ENCODE measurements at places on chromosomes 1 and 21.

DNA sequence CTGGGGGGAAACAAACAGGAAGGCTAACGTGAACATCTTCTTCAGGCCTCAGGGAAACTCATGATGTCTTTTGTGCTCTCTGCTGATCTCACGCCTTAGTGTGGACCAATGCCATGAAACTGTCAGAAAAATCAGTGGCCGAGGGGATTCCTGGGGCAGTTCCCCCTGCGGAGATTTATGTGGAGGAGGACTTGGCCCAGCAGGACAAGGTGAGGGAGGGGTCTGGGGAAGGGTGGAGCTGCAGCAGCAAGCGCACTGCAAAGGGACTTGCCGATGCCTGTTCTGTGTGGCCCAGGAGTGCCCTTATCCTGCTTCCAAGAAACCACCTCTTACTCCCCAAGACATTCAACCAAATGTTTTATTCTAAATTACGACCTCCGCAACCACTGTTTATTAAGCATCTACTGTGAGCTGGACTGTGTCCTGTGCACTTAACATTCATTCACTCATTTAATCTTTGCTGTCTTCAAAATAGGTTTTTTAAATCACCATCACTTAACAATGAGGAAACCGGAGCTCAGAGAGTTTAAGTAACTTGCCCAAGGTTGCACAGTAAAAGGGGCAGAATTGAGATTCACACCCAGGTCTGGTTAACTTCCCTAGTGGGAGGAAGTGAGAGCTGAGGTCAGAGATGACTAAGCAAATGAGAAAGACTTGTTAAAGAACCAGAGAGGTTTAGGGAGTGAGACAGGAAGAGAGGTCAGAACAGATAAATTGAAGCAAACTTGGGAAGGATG, 49.7 kb downstream of the FHAD1 start:
- no peak for DNase-seq

DNA sequence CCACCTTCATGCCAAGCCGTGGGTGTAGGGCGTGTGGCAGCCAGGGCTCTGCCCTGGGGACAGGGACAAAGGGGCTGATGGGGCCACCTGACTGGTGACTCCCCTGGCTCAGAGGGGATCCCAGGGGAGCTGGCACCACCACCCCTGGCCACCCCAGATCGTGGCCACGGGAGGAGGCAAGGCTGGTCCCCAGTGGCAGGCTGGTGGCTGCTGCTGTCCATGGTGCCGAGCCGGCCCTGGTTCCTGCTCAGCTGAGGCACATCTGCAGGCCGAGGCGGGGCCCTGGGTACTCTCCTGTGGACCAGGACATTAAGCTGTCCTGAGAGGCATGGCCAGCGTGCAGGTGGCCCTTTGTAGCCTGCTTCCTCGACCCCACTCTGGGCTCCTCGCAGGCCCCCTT, 6.5 kb downstream of the PLCH2 start:
- DNase-seq, result no peak

DNA sequence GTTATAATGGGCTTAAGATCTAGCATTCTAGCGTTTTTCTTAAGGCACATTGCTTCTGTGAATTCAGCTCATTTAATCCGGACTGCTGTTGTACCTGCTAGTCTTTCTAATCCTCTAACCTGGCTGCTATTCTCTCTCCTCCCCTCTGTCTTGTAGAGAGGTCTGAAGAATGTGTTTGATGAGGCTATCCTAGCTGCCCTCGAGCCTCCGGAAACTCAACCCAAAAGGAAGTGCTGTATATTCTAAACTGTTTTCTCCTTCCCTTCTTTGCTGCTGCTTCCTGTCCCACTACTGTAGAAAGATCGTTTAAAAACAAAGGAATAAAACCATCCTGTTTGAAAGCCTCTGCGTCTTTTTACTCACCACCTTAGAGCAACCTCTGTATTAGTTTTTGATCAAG, 37.3 kb downstream of the CDC42 start:
- DNase-seq, result no peak

GRCh38 chr21:26060335-26061115, 110.0 kb downstream of the APP start:
- DNase-seq, result no peak

- DNase-seq, result no peak
Measured at GRCh38 chr21:39552856-39553255, 59.9 kb upstream of the B3GALT5 start.

DNA sequence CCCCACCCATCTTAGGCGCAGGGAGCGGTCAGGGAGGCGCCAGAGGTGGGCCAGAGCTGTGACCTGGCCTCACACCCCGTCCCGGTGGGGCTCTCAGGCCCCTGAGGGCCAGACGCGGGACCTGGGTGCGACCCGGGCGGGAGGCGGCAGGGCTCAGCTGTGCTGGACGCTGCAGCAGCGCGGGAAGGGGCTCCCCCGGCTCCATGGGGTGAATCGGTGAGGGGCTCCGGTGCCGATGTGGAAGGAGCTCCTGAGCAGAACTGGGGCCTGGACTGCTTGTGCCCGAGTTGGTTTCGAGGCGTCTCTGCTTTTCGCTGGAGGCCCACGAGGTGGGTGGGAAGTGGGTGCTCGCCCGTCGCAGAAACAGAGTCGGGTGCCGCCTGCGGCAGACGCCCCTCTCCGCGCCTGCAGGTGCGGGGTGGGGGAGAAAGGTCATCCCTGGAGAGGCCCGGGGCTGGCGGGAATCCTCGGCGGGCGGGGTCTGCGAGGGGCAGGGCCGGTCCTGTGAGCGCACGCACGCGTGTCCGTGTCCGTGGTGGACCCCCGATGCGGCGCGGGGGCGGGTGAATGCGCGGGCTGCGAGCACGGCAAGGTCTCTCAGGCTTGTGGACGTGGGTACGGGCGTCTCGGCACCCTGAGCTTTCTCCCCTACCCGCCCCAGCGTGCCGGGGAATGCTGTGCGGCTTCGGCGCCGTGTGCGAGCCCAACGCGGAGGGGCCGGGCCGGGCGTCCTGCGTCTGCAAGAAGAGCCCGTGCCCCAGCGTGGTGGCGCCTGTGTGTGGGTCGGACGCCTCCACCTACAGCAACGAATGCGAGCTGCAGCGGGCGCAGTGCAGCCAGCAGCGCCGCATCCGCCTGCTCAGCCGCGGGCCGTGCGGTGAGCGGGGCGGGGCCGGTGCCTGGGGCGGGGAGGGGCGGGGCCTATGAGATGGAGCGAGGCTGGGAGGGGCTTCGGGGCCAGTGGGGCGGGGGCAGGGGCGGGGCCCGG, 20.4 kb downstream of the AGRN start:
- DNase-seq, result peak; percentile 87

- no peak for DNase-seq
Measured at GRCh38 chr1:174158767-174159251, 511 bp upstream of the RABGAP1L start.

DNA sequence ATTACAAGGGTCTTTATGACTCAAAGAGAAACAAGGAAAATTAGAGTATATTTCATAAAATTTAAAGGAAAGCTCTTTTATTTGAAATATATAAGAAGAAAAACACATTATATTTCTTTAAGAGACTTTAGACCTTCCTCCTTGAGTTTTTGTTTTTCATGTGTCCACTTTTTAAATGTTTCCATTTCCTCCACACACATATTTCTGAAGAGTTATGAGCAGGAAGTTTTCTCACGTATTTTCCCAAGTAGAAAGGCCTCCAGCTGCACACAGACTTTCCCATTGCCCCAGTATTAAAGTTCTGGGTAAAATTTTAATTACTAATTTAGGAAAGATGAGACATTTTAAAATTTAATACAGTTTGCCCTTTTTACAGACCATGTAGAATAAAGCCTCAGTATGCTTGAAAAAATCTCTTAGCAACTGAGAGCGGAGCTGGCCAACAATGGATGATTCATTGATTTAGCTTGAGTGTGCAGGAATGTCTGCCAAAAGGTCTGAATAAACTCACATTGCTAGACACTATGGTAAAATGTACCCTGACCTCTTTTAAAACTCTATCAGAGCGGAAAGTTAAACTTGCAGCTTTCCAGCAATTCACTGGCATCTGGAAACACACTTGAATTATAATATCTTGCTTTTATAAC, 57.9 kb downstream of the DDAH1 start:
- DNase-seq, result no peak

- DNase-seq, result no peak
Measured at GRCh38 chr1:115755456-115756370, 12.8 kb downstream of the CASQ2 start.

DNA sequence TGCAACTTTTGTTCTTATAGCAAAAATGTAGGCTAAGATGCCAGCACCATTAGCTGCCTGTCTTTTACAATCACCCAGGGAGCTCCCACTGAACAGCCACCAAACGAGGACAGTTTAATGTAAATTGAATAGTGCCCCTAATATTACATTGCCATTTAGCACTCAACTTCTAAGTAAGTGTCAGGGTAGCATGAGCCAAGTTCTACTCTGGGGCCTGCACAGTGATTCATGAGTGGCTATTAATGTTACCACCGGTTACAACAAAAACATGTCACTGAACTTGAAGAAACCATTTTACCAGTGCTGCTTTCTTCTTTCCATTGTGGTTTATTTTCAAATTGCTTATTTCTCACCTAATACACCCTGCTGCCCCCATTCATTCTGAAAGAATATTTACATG, 295.6 kb upstream of the RRP15 start:
- no peak for DNase-seq

- DNase-seq, result no peak
Measured at GRCh38 chr1:55582084-55582483, 366.9 kb upstream of the USP24 start.

DNA sequence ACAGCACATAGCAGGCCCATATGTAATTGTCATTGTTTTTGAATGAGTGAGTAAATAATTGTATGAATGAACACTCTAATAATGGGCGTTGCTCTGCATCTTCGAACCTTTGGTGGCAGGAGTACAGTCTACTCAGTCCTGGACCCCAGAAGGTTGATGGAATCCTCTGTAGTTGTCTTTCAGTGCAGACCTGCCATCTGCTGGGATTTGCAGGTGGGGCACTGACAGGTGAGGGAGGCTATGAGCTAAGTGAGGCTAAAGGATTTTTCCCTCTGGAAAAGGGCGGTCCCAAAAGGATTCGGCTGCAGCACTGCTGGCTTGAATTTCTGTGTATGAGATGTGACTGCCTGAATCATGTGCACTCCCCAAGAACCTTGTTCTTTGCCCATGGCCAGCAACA, 53.4 kb downstream of the PLXNA2 start:
- peak; percentile 39 for DNase-seq

DNA sequence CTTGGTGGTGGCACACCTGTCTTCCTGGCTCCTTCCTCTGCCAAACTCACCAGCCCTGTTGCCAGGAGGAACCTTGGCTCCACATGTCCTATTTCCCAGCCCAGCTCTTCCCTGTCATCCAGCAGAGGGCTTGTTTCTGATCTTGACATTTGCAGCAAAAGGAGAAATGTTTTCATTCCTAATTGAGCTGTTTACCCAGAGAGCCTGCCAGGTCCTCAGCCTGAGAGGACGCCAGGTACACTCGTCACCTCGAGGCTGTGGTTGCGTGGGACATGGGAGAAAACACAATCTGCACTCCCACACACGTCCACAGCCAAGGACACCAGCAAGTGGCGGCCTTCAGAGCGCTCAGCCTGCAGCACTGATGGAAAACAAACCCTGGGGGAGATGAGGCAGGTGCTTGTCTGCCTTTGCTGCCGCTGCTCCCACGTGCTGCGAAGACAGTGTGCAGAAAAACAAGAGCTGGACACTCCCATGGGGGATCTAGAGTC, 132.8 kb upstream of the CD34 start:
- no peak for DNase-seq

GRCh38 chr1:198290089-198290683, 133.4 kb downstream of the NEK7 start:
- no peak for DNase-seq

GRCh38 chr1:63316984-63317816, 5.2 kb upstream of the FOXD3 start:
- DNase-seq, result peak; percentile 85

GRCh38 chr1:32127409-32128198, 19.7 kb downstream of the KPNA6 start:
- no peak for DNase-seq

DNA sequence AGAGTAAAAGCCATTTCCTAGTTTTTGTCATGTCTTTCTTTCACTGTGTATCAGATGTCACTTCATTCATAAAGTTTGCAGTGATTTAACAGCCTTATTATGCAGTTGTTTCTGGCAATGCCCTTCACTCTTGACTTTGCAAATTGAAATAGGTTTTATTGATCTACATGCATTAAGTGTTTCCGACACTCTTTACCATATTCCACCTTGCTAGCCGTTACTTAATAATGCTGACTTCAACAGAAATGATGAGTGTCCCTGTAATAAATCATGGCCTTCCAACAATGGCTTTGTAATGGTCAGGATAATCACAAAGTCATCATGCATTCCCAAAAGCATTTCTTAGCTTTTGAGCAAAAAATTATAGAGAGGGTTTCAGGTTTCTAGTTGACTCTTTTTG, 236.8 kb upstream of the FMN2 start:
- DNase-seq, result no peak

GRCh38 chr1:55062801-55063576, 23.6 kb downstream of the PCSK9 start:
- DNase-seq, result peak; percentile 63

DNA sequence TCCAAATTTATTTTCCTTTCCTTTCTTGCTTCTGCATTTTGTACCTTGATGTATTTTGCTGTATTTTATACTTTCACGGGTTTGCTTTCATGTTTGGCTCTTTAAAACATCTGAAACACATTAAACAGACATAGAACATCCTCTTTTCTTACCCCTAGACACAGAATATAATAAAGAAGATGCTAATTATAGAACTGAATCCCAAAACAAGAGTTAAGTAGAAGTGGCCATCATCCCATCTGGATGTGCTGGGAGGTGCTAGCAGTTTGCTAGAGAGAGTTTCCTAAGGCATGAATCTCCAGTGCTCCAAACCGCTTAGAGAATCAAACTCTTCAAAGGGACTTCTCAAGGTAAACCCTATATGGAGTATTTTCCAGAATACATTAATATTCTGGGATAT, 53.9 kb upstream of the GNG12 start:
- no peak for DNase-seq

GRCh38 chr1:153490272-153491051, 30.0 kb upstream of the S100A7 start:
- DNase-seq, result peak; percentile 55

DNA sequence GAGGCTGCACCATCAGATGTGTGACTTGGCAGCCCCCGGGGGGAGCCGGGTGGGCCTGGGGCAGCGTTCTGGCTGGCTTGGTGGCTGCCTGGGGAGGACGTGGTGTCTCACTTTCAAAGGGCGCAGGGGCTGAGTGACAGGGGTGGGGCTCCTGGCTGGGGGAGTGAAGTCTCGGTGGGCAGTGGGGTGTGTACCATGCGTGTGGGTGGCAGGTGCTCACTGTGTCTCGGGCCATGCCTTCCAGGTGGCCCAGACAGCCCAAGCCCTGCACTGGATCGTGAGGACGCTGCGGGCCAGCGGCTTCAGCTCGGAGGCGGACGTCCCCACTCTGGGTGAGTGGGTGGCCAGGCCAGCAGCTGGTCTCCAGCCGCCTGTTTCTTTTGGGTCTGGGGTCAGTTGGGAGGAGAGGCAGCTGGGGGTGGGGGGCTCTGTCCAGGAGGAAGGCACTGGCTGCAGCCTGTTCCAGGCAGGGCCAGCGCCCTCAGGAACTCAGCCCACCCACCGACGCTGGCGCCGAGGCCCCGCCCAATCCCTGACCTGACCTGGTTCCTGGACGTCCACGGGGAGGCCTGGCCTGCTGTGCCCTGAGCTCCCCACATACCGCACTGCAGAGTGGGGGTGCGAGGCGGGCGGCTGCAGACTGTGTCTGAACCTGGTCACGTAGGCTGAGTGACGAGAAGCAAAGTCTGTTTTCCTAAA, 30.6 kb upstream of the LRRC3 start:
- no peak for DNase-seq

Measured in NCI-H2171 (cell line).